ENCODE measurements at places on chromosomes 6 and 20. TPM values are rescaled to one million over a fixed set of nuclear protein-coding genes. Genes with fewer than 3 reads are reported as not detected.

- H3K36me3 ChIP-seq, result peaks cover 3% of the 10 kb centered on the region
- peaks cover 4% of the 10 kb centered on the region for H3K4me1 ChIP-seq
- H3K27me3 ChIP-seq, result no peaks in the 10 kb centered on the region
- H3K27ac ChIP-seq, result no peak overlapping the region
Observed at GRCh38 chr6:132785936-132786335, 12.5 kb downstream of the SLC18B1 start.

- no peak for DNase-seq
- no peaks in the 10 kb centered on the region for H3K4me1 ChIP-seq
- no peak overlapping the region for H3K27ac ChIP-seq
- no peaks in the 10 kb centered on the region for H3K27me3 ChIP-seq
- no peak overlapping the region for H3K4me3 ChIP-seq
- H3K36me3 ChIP-seq, result no peaks in the 10 kb centered on the region
Observed at GRCh38 chr6:82891076-82891475, 174.6 kb downstream of the UBE3D start.

The SAPCD1 gene
- total RNA-seq, result 16.4 TPM

The APOM gene
- total RNA-seq, result 2.3 TPM

- H3K36me3 ChIP-seq, result no peaks in the 10 kb centered on the region
- no peak overlapping the region for H3K4me3 ChIP-seq
- no peak for DNase-seq
- H3K4me1 ChIP-seq, result no peaks in the 10 kb centered on the region
- H3K27me3 ChIP-seq, result no peaks in the 10 kb centered on the region
Observed at GRCh38 chr20:61191096-61191495, 61.0 kb upstream of the CDH4 start.

- peaks cover 3% of the 10 kb centered on the region for H3K4me1 ChIP-seq
- no peaks in the 10 kb centered on the region for H3K36me3 ChIP-seq
- H3K27ac ChIP-seq, result no peak overlapping the region
Observed at GRCh38 chr6:166601956-166602355, 15.5 kb upstream of the RAMACL start.

DNA sequence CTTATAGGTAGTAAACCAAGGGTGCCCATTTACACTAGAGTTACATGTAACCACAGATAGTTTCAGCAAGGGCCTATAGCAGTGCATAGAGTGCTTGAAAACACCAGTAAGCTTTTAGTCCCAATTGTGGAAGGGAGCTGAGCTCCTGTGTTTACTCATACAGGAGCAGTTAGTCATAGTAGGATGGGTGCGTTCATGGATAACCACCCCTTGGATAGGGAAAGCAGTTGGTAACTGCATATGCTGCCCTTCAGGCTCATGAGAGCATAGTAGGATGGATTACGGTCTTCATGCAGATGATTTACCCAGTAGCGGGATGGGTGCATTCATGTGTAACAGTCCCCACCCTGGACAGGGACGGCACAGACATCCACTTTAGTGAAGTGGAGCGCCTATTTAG is 45.1 kb downstream of the OR2B6 start:
- no peaks in the 10 kb centered on the region for H3K36me3 ChIP-seq
- DNase-seq, result no peak
- H3K4me1 ChIP-seq, result no peaks in the 10 kb centered on the region
- peaks cover 5% of the 10 kb centered on the region for H3K27me3 ChIP-seq
- no peak overlapping the region for H3K27ac ChIP-seq

The OTOR gene
- not detected for total RNA-seq

GRCh38 chr6:14922706-14923460 is 323.0 kb upstream of the JARID2 start:
- H3K4me1 ChIP-seq, result no peaks in the 10 kb centered on the region
- H3K4me3 ChIP-seq, result no peak overlapping the region
- no peaks in the 10 kb centered on the region for H3K27me3 ChIP-seq
- no peak for DNase-seq
- no peak overlapping the region for H3K27ac ChIP-seq

The TRERF1 gene
- 19.6 TPM for total RNA-seq

DNA sequence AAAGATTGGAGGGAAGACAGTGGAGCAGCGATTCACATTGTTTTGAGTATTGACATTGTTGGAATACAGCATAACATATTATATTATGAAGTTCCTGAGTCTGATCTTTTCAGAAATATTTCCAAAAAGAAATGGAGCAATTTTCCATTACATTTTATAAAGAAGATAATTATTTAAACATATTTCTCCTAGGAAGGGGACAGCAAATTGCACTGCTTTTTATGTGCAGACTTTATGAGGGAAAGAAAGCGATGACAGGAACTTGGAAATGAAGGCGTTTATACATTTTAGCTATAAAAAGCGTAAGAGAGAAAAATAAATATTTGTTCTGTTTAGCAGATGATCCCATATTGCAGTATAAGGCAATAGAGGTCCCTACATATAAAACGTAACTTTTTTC is 117.0 kb upstream of the EDN1 start:
- no peak overlapping the region for H3K4me3 ChIP-seq
- no peak for DNase-seq
- H3K4me1 ChIP-seq, result peaks cover 3% of the 10 kb centered on the region
- H3K27me3 ChIP-seq, result peaks cover 12% of the 10 kb centered on the region

DNA sequence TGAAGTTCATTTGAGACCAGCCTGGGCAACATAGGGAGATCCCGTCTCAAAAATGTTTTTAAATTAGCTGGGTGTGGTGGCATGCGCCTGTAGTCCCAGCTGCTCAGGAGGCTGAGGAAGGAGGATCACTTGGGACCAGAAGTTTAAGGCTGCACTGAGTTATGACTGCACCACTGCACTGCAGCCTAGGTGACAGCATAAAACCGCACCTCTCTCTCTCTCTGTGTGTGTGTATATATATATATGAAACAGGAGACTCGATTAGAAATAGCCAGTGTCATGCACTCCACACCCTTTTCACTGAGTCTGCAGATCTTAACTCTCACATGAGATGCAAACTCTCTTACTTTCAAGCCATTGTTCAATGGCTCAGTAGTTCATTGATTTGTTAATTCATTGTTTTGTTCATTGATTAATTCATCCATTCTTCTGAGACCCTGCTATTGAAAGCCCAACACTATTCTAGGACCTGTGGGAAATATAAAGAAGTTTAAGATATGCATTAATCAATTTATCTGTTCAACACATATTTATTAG is 52.4 kb upstream of the MRPS10 start:
- no peak overlapping the region for H3K27ac ChIP-seq
- DNase-seq, result no peak
- H3K36me3 ChIP-seq, result peaks cover 18% of the 10 kb centered on the region
- no peaks in the 10 kb centered on the region for H3K27me3 ChIP-seq
- H3K4me3 ChIP-seq, result no peak overlapping the region

DNA sequence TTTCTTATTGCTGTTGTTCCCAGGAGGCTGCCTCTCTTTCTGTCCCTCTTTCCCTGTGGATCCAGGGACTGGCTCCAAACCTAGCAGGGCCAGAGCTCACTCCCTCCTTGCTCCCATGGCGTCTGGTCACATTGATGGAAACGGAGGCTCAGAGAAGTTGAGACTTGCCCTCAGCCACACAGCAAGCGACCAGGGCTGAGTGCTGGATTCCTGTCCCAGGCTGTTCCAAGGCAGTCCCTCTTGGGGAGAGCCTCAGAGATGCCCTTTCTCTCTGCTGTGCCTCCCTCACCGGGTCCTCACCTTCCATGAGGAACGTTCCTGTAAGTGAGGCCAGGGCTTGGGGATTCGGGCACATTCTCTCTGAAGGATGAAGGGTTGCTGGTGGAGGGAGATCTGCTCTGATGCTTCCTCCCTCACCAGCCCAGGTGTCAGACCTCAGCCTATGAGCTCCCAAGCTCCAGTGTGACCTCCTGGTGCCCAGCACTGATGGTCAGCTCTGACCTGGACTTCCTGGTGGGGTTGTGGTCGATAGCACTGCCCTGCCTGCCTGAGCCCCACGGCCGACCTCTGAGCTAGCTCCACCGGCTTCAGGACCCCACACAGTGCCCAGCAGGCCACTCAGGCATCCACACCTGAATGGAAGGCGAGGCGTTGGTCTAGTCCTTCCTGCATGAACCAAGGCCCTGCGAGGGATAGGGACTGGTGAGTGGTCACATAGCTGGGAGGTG is 26.8 kb downstream of the SUN5 start:
- no peak overlapping the region for H3K4me3 ChIP-seq
- DNase-seq, result no peak
- H3K4me1 ChIP-seq, result peaks cover 7% of the 10 kb centered on the region
- H3K27me3 ChIP-seq, result no peaks in the 10 kb centered on the region
- H3K27ac ChIP-seq, result no peak overlapping the region

- H3K4me3 ChIP-seq, result no peak overlapping the region
- peaks cover 7% of the 10 kb centered on the region for H3K4me1 ChIP-seq
- no peak for DNase-seq
- H3K27ac ChIP-seq, result no peak overlapping the region
Observed at GRCh38 chr6:144909753-144910285, 624.7 kb downstream of the UTRN start.

- H3K4me3 ChIP-seq, result peak overlapping the region; percentile 77
- H3K27me3 ChIP-seq, result peaks cover 25% of the 10 kb centered on the region
- DNase-seq, result no peak
- peaks cover 2% of the 10 kb centered on the region for H3K36me3 ChIP-seq
- peak overlapping the region; percentile 98 for H3K27ac ChIP-seq
Observed at GRCh38 chr6:10837009-10837621, 1.2 kb downstream of the MAK start.

GRCh38 chr6:166752928-166753721 is 126.1 kb upstream of the RPS6KA2 start:
- no peak overlapping the region for H3K27ac ChIP-seq
- H3K4me3 ChIP-seq, result no peak overlapping the region
- H3K36me3 ChIP-seq, result no peaks in the 10 kb centered on the region

- H3K4me3 ChIP-seq, result no peak overlapping the region
- H3K4me1 ChIP-seq, result peaks cover 39% of the 10 kb centered on the region
- no peaks in the 10 kb centered on the region for H3K36me3 ChIP-seq
- DNase-seq, result no peak
- H3K27me3 ChIP-seq, result no peaks in the 10 kb centered on the region
- no peak overlapping the region for H3K27ac ChIP-seq
Observed at GRCh38 chr20:53944796-53945195, 125.6 kb downstream of the BCAS1 start.

- H3K4me3 ChIP-seq, result no peak overlapping the region
- no peaks in the 10 kb centered on the region for H3K4me1 ChIP-seq
- H3K27ac ChIP-seq, result no peak overlapping the region
- H3K27me3 ChIP-seq, result no peaks in the 10 kb centered on the region
- DNase-seq, result no peak
Observed at GRCh38 chr6:81734081-81734480, 18.4 kb downstream of the TENT5A start.

The PTCRA gene
- not detected for total RNA-seq

The SPATA2 gene
- total RNA-seq, result 8.5 TPM

The FAM83B gene
- total RNA-seq, result not detected

DNA sequence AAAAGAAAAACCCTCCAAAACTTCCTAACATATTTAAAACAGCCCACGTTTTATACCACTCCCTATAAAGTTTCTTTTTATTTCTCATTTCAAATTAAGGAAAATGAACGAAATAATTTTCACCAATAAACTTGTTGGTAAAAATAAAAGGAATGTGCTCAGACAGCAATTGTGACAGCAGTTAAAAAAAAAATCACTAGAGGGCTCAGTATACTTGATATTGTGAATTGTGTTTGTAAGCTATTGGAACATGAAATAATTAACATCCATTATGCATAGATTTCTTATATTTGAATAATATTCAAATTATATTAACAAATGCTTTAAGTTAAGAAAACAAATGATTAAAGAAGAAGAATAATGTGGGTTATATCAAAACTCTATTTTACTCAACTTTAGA is 105.5 kb downstream of the ASCC3 start:
- no peak overlapping the region for H3K4me3 ChIP-seq
- H3K4me1 ChIP-seq, result no peaks in the 10 kb centered on the region
- H3K27ac ChIP-seq, result no peak overlapping the region

The EYA4 gene
- not detected for total RNA-seq

- H3K27me3 ChIP-seq, result no peaks in the 10 kb centered on the region
- H3K36me3 ChIP-seq, result no peaks in the 10 kb centered on the region
- no peak overlapping the region for H3K4me3 ChIP-seq
Observed at GRCh38 chr20:16205507-16205906, 367.7 kb downstream of the KIF16B start.

The SALL4 gene
- total RNA-seq, result 2.3 TPM

DNA sequence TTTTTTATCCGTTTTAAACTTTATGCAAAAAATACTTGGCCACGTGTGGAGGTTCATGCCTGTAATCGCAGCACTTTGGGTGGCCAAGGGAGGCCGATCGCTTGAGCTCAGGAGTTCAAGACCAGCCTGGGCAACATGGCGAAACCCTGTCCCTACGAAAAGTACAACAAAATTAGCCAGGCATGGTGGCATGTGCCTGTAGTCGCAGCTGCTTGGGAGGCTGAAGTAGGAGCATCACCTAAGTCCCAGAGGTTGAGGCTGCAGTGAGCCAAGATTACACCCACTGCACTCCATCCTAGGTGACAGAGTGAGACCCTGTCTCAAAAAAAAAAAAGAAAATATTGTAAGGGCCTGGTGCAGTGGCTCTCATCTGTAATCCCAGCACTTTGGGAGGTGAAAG is 45.0 kb downstream of the CSE1L start:
- H3K4me3 ChIP-seq, result no peak overlapping the region
- H3K36me3 ChIP-seq, result peaks cover 91% of the 10 kb centered on the region
- no peaks in the 10 kb centered on the region for H3K27me3 ChIP-seq
- DNase-seq, result no peak

DNA sequence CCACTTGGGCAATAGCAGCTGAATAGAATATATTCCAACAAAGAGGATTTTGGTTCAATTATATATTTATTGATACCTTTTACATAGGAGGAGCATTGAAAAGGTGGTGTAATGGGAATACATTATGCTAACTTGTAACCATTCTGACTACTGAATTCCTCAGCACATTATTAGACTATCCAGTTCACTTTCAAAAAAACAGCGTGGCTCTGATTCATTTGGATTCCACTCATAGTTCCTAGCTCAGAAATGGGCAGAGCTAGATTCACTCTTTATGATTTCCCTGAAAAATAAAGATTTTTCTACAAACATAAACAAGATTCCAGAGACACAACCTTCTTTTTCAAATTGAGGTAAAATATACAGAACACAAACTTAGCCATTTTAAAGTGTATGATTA is 9.2 kb upstream of the TRERF1 start:
- H3K4me3 ChIP-seq, result no peak overlapping the region
- no peak overlapping the region for H3K27ac ChIP-seq
- peaks cover 8% of the 10 kb centered on the region for H3K4me1 ChIP-seq
- no peak for DNase-seq
- H3K36me3 ChIP-seq, result no peaks in the 10 kb centered on the region

- H3K27me3 ChIP-seq, result no peaks in the 10 kb centered on the region
- no peak overlapping the region for H3K4me3 ChIP-seq
- no peak overlapping the region for H3K27ac ChIP-seq
- peaks cover 3% of the 10 kb centered on the region for H3K36me3 ChIP-seq
Observed at GRCh38 chr6:131524695-131525336, 48.2 kb upstream of the ARG1 start.

DNA sequence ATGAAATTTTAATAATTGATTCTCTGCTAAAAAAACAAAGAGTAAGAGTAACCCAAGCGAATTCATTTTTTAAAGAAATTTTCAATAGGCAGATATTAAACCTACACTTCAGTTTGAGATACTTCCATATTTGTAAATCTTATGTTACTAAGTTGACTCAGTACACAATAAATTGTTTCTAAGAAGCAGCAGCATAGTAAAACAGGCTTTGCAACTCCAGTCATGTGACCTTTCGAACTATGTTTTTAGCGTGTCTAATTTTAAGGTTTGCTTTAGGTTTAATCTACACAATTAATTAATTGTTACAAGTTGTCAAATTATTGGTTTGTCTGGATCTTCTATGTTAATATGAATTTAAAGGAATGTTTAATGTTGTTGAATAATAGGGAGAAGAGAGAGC is 708.9 kb upstream of the CITED2 start:
- H3K4me3 ChIP-seq, result no peak overlapping the region
- H3K36me3 ChIP-seq, result no peaks in the 10 kb centered on the region
- H3K4me1 ChIP-seq, result no peaks in the 10 kb centered on the region
- H3K27ac ChIP-seq, result no peak overlapping the region
- no peak for DNase-seq
- no peaks in the 10 kb centered on the region for H3K27me3 ChIP-seq

The GSTA2 gene
- not detected for total RNA-seq

The CCM2L gene
- not detected for total RNA-seq

Data from activated T-helper 2 cell treated with anti-CD3 and anti-CD28 coated beads, Interferon-gamma antibody, Interleukin-2, Interleukin-4, amounts not matched to agents 10 μg/mL and 5 μg/mL and 100 μg/mL, durations not matched to agents 14 hours and 24 hours and 36 hours (primary cell).